ENCODE measurements at places on chromosomes 4 and X. TPM values are rescaled to one million over a fixed set of nuclear protein-coding genes. Genes with fewer than 3 reads are reported as not detected.

GRCh38 chr4:144646523-144647094 lies 653 bp downstream of the HHIP start:
- DNase-seq, result no peak

- no peak for DNase-seq
Measured at GRCh38 chrX:68821616-68822015, 7.2 kb upstream of the EFNB1 start.

PABPC1L2B gene
- total RNA-seq, result not detected

- DNase-seq, result no peak
Measured at GRCh38 chrX:118519411-118520215, 24.0 kb downstream of the DOCK11 start.

DNA sequence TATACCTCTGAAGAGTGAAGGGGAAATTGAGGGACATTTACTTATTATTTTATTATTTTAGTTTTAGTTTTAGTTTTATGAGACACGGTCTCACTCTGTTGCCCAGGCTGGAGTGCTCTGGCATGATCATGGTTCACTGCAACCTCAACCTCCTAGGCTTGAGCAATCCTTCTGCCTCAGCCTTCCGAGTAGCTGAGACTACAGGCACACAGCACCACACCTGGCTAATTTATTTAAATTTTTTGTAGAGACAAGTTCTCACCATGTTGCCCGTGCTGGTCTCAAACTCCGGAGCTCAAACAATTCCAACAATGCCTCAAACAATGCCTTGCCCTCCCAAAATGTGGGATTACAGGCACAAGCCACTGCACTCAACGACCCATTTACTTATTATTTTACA lies 68.4 kb upstream of the BMP2K start:
- no peak for DNase-seq

- no peak for DNase-seq
Measured at GRCh38 chrX:3351276-3351675, 4.8 kb upstream of the MXRA5 start.

- no peak for DNase-seq
Measured at GRCh38 chrX:134745636-134746409, 87.6 kb upstream of the PLAC1 start.

DNA sequence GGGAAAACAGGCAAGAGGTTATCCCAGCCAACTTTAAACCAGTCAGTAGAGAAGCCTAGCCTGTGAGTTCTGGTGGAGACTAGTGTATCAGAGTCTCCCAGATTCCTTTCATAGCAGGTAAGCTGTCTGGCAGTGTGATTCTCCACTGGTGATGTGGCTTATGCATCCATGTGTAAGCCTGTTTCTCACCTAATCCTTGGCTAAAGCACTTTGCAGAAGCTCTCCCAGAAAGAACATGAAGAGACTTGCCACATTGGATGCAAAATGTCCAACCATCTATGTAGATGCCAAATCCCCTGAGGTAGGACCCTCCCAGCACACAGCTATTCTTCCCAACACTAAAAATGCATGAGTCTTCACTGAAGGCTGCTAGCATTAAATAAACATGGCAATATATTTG lies 111.7 kb downstream of the CHRNA9 start:
- peak; percentile 58 for DNase-seq

TBX22 gene
- not detected for total RNA-seq

DNA sequence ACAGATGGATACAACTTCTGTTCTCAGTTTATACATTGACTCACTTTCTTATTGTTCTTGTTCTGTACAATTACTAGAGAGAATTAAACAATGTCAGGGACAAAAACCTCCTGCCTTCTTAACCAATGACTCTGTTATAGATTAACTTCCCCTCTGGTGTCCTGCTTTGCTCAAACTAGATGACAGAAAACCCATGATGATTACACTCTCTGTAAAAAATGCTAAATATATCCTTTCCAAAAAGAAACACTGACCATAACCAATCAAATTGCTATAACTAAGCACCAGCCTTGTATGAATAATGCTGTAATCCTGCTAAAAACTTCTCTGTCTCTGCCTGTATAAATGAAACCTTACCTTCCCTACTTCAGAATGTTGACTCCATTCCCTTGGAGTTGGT lies 29.8 kb upstream of the IL13RA2 start:
- no peak for DNase-seq

- DNase-seq, result no peak
Measured at GRCh38 chr4:22900876-22901275, 208.1 kb downstream of the GBA3 start.

NSG1 gene
- total RNA-seq, result 6.2 TPM

DNA sequence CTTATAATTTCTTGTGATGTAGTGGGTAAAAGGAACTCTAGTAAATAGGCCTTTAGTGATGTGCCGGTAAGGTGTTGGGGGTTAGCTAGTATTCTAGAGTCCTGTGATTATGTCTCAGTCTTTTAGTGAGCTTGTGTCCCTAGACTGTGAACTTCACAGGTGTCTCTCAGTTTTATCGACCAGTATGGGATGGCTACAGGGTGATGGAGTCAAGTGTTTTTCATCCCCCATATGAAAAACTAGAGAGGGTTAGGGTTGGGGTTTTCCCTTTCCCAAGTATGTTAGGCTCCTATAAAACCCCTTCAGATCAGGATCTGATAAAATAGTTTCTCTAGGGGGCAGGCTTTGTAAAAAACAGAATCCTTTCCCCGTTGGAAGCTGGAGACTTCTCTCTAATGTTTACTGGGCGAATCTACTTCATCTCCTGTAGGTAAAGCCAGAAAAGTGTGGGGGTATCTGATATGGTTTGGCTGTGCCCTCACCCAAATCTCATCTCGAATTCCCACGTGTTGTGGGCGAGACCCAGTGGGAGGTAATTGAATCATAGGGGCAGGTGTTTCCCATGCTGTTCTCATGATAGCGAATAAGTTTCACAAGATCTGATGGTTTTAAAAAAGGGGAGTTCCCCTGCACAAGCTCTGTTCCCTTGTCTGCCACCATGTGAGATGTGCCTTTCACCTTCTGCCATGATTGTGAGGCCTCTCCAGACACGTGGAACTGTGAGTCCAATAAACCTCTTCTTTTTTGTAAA lies 120.8 kb downstream of the DTHD1 start:
- DNase-seq, result no peak

DNA sequence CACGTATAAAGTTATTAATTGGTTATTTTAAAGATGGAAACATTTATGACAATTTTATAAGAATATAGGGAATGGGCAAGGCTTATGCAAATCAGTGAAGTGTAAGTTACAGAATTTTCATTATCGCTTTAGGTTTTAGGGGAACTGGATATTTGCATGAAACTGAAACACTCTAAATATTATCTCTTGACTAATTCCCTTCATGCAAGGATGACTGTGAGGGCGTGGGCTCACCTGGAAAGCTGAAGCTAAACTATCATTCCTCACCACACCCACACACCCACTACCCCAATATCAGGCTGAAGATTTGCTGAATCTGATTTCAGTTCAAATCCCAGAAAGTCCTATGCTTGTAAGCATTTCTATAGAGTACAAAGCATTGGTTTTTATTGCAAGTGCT lies 81.7 kb upstream of the ARHGAP24 start:
- DNase-seq, result no peak

FMR1NB gene
- not detected for total RNA-seq

DNA sequence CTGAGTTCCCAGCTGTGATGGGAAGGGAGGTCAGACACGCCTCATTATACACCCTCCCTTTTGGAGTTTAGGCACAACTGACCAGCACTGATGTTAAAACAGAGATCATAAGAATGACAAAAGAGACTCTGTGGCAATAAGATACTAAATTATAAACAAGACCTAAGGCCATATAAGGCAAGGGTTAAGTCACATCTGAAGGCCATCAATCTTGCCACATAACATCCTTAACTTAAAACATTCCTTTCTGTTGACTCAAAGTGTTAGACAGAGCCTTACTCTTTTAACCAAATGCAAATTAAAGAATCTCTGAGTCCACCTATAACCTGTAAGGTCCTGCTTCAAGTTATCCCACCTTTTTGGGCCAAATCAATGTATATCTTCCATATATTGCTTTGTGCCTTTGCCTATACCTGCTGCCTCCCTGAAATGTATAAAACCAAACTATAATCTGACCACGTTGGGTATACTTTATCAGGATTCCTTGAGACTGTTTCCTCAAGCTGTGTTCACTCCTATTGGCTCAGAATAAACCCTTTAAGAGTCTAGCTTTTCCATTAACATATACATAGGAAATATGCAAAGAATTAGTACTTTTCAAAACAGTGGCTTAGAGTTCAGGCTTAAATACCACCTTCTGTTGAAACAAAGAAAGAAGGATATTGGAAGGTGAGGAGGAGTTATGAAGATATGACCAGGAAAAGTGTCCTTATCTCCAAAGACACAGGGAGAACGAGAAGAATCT lies 214.4 kb upstream of the PPP1R2C start:
- DNase-seq, result no peak

BEX5 gene
- total RNA-seq, result 3.3 TPM

GRCh38 chr4:147539959-147540358 lies 59.1 kb downstream of the EDNRA start:
- no peak for DNase-seq

DNA sequence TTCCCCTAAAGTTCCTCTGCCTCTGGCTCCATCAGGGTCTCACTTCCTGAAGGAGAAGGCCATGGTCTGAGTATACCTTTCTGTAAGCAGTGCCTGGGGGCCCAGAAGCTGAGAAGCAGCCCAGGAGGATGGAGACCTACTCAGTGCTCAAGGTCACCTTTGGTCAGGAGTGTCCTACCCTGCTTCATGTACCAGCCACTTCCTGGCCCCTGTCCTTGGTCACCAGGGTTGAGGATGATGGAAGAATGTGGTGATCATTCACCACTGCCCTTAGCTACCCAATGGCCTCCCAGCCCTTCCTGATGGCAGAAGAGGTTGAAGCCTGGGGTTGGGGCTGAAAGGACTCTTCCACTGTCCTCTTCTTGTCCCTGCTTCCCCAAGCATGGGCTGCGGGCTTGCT lies 9.0 kb upstream of the MFAP3L start:
- DNase-seq, result no peak

DNA sequence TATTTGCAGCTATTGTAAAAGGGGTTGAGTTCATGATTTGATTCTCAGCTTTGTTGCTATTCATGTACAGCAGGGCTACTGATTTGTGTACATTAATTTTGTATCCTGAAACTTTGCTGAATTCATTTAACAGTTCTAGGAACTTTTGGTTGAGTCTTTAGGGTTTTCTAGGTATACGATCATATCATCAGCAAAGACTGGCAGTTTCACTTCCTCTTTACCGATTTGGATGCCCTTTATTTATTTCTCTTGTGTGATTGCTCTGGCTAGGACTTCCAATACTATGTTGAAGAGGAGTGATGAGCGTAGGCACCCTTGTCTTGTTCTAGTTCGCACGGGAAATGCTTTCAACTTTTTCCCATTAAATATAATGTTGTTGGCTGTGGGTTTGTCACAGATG lies 48.1 kb downstream of the NPY1R start:
- DNase-seq, result no peak

GRCh38 chr4:42482516-42483327 lies 85.4 kb downstream of the SHISA3 start:
- no peak for DNase-seq

VEGFD gene
- total RNA-seq, result 10.2 TPM

GRCh38 chr4:164343472-164343976 lies 410.4 kb upstream of the SMIM31 start:
- DNase-seq, result no peak

SLC10A6 gene
- 4.6 TPM for total RNA-seq

- no peak for DNase-seq
Measured at GRCh38 chrX:40773809-40774208, 38.5 kb upstream of the MED14 start.

- no peak for DNase-seq
Measured at GRCh38 chr4:128527351-128527750, 239.7 kb upstream of the PGRMC2 start.

DNA sequence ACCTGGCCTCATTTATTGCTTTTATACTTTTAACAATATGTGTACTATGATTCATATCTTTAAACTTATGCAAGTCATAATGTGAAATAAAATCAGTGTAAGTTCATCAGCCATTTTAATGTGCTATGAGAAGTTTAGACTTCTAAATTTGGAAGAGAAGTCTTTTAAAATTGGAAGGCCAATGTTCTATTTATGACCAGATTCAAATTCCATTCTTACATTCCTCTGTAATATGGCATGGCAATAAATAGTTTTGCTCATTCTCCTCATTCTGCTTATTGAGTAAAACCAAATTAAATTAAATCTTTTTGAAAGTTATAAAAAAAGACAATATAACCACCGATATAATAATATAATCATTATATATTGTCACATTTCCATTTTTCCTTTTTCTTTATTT lies 126.2 kb downstream of the SORBS2 start:
- no peak for DNase-seq

- DNase-seq, result no peak
Measured at GRCh38 chrX:150897421-150898320, 797 bp downstream of the CD99L2 start.

GRCh38 chr4:165060938-165061337 lies 7.3 kb downstream of the TRIM75 start:
- no peak for DNase-seq

GRCh38 chrX:66882101-66882500 lies 243.2 kb upstream of the EDA2R start:
- DNase-seq, result no peak

BST1 gene
- 16.6 TPM for total RNA-seq

DNA sequence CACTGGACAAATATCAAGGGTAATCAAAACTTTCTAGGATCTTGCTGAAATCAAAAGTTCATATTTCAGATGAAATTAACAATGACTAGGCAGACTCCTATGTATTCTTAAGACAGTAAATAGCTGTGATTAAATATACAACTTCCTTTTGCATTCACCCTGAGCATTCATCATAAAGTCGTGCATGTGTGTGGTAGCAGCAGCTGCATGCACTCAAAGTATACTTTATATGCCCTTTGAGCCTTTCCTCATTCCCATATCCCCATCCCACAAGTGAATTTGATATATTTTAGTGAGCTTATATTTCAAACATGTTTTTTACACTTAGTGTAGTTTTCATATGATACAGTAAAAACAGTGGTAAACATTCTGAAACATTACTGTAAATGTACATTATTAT lies 959.0 kb downstream of the C4orf33 start:
- no peak for DNase-seq

HTN3 gene
- not detected for total RNA-seq

DNA sequence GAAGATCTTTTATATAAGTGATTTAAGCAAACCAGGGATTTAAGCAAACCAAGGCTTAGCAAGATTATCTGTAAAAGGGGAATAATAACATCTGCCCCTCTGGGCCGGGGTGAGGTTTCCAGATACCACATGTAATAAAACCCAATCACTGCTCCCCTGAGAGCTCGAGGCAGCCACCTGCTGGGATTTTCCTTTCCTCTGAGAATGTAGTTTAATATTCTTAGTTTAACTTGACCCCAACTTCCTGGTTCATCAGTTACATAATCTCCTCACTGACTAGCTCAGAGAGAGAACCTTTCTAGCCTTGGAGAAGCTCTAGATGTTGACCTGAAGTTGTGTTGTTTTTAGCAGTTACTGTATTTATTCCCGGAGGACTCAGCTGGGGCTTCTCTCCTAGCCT lies 322.4 kb downstream of the ARHGAP10 start:
- DNase-seq, result no peak

DNA sequence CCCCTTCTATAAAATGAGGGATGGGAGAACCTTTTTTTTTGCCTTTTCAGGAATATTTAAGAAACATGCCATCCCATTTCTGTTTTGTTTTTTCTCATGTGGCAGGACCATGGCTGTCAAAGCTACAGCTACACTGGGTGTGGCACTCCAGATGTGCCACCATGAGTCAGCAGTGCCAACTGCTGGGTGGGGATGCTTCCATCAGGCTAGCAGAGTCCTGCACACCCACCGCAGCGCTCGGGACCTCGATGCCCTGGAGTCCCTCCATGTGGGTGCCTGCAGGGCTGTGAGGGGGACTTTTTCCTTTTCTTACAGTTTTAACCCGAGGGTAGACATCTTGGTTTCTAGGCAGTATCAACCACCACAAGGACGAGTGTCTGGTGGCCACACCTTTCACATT lies 352.6 kb downstream of the NR3C2 start:
- DNase-seq, result no peak
